ENCODE measurements at places on chromosomes 6 and 20.
A peak's percentile ranks its signal among the peaks of the same experiment; 100 is the strongest.

DNA sequence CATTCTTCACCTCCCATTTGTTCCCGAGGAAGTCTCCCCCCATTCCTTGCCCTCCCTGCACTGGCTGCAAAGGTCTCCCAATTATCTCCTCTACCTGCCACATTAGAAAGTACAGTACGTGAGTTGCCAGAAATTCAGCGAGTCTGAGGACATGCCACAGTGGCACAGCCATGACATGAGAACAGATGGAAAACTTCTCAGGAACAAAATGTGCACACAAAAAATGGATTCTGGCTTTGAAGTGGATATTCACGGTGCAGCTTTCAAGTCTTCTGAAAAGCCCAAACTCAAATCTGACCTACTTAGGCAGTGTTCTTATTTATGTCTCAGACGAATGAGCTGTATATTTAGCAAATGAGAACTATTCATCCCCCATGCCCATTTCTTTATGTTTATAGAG lies 269.1 kb upstream of the ARID1B start:
- no peak for DNase-seq

- DNase-seq: no peak
These were observed 83.5 kb downstream of the LYRM2 start for GRCh38 chr6:89555031-89555430.

- no peak for DNase-seq
These were observed 55.9 kb downstream of the CDS2 start for GRCh38 chr20:5182615-5183254.

DNA sequence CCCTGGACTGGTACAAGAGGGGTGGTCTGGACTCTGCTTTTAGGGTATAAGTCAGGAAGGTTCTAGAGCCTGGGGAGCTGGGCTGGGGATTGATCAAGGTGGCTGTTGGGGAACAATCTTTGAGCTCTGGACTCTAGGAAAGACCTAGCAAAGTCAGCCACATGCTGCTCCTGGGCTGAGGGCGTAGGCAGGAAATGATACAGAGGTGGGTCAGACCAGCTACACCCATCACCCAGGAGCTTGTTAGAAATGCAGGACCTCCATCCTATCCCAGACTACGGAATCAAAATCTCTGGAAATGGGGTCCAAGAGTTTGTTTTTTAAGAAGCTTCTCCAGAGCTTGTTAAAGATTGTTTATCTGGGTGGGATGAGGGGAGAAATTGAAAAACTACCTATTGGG lies 9.4 kb downstream of the ADTRP start:
- DNase-seq: peak; percentile 37

GRCh38 chr6:33333666-33334065 lies 16.1 kb upstream of the ZBTB22 start:
- DNase-seq: no peak

All from EH (cell line).